Mesangial cell (primary cell): ENCODE measurements at places on chromosomes 12 and 14. TPM values are rescaled to one million over a fixed set of nuclear protein-coding genes. Genes with fewer than 3 reads are reported as not detected.

P2RX2 gene
- not detected in 2 replicates for total RNA-seq

FBXL14 gene
- 10.4 and 17.4 TPM in 2 replicates for total RNA-seq

CIDEB gene
- total RNA-seq, result 1.1 and 1.3 TPM in 2 replicates

DTD2 gene
- total RNA-seq, result 35.9 and 36.8 TPM in 2 replicates

GLIPR1L1 gene
- not detected in 2 replicates for total RNA-seq

HHIPL1 gene
- total RNA-seq, result 0.81 and 3.0 TPM in 2 replicates

C2CD5 gene
- 10.3 and 20.2 TPM in 2 replicates for total RNA-seq
